ENCODE measurements at places on chromosomes 2 and 18. TPM values are rescaled to one million over a fixed set of nuclear protein-coding genes. Genes with fewer than 3 reads are reported as not detected.

RFX8 gene
- total RNA-seq: 4.2 TPM

SPC25 gene
- total RNA-seq: 12.9 TPM

ANKRD62 gene
- total RNA-seq: not detected

VAMP5 gene
- total RNA-seq: 106 TPM

SF3B1 gene
- total RNA-seq: 161 TPM

NR4A2 gene
- 0.34 TPM for total RNA-seq

All from bronchus fibroblast of lung (primary cell).